NCI-H1105 (cell line): ENCODE measurements at places on chromosomes 12 and 14.

GRCh38 chr12:109925185-109925840, 25.2 kb downstream of the TCHP start:
- DNase-seq, result no peak

GRCh38 chr12:22238211-22238610, 96.3 kb downstream of the ST8SIA1 start:
- DNase-seq, result no peak

GRCh38 chr12:83018088-83018487, 331.4 kb downstream of the TMTC2 start:
- DNase-seq, result no peak

DNA sequence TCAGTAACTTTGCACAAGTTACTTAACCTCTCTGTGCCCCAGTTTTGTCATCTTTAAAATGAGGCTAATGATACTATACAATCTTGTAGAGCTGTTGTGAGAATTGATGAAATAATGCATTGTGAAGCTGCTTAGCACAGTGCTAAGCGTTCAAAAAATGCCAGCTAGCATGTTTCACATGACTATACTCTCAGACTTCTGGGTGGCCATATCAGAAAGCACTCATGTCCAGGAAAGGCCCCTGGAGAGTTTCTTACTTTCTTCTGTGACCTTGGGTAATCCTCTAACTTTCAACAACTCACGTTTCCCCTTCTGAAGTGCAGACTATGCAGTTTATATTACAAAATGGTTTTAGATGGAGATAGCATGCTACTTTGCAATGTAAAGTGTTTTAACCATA, 68.1 kb downstream of the TPH2 start:
- DNase-seq, result no peak

DNA sequence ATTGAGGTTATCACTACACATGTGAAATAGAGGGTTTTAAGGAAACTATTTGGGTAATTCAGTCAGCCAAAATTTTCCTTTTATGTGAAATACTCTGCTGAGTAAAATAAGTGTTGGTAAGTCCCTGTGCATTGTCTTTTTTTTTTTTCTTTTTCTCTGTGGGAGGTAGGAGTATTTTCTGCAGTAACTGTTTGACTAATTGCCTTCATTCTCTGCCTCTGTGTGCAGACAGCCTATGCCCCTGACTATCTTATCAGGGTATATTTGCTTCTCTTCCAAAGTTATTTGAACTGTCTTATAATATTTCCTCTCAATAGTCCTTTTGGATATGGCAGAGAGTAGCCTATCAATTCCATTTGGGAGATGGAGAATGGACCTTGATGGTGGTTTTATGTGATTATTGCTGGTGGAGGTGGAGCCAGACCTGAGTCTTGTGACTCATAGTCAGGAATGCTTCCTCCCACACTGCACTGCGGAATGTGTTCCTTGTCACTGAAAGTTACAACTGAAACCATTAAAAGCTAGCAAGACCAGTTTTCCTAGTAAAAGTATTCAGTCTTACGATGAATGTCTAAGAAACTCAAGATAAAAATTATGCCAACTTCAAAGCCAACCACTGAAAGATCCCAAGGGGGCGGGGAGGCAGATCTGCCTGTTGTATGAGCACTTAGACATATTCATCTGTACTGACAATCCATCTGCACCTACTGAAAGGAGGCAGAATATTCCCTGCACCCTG, 40.9 kb upstream of the STXBP6 start:
- no peak for DNase-seq

DNA sequence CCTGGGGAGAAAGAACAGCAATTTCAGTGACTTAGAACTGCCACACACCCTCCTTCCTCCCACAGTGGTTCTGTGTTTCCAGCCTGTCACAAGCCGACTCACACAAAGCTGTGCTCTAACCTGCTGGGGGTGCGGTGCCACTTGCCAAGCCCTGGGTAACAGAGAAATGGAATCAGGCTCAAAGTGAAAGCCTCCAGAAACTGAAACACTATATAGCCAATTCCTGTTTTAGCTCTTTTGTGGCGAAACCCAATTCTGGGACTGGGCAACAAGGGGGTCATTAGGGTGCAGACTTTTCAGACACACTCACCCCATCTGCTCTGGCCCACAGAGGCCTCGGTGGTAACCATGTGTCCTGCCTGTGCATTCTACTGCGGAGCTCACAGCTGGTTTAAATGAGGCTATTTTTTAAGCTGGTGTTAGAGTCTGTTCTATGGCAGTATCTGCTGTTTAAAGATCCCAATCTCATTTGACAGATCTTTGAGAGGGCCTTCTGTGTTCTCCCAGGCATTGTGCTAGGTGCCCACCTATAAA, 15.2 kb upstream of the ACTR6 start:
- DNase-seq, result no peak

GRCh38 chr12:122403115-122403770, 19.2 kb downstream of the CLIP1 start:
- no peak for DNase-seq

- no peak for DNase-seq
Measured at GRCh38 chr12:29463198-29463597, 34.3 kb downstream of the OVCH1 start.

- no peak for DNase-seq
Measured at GRCh38 chr14:63663428-63664341, 22.0 kb upstream of the WDR89 start.

GRCh38 chr14:84288781-84289180, 1241.2 kb upstream of the FLRT2 start:
- no peak for DNase-seq

DNA sequence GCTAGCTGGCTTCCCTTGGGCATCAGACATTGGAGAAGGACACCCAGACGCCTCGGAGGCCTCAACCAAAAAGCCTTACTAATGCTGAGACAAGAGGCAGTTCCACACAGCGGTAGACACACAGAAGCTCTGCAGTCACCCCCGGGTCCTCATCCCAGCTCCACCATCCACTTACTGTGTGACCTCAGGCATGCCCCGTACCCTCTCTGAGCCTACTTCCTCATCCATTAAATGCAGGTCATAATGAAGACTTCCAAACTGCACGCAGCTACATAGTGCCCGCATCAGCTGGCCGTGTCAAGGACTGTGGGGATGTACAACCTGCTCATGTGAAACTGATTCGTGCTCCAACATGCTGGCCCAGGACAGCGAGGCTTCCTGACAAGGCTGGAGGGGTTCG, 72.3 kb downstream of the KDM2B start:
- DNase-seq, result no peak

- no peak for DNase-seq
Measured at GRCh38 chr12:95763809-95764253, 26.7 kb downstream of the NTN4 start.

- DNase-seq, result no peak
Measured at GRCh38 chr14:76133103-76133502, 18.6 kb upstream of the GPATCH2L start.

DNA sequence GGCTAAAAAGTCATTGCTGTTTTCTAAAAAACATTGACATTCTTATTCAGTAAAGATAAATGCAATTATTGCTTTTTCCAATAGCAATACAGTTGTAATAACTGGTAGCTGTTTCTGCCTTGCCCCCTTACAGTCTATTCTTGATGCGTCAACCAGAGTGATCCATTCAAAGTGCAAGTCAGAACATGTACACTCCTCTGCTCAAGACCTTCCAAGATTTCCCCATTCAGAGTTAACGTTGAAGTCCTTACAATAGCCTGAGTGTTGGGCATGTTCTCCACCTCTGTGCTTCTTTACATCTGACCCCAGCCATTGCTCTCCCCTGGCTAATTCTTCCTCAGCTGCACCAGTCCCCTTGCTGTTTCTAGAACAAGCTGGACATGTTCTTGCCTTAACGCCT, 24.3 kb downstream of the VRK1 start:
- no peak for DNase-seq

DNA sequence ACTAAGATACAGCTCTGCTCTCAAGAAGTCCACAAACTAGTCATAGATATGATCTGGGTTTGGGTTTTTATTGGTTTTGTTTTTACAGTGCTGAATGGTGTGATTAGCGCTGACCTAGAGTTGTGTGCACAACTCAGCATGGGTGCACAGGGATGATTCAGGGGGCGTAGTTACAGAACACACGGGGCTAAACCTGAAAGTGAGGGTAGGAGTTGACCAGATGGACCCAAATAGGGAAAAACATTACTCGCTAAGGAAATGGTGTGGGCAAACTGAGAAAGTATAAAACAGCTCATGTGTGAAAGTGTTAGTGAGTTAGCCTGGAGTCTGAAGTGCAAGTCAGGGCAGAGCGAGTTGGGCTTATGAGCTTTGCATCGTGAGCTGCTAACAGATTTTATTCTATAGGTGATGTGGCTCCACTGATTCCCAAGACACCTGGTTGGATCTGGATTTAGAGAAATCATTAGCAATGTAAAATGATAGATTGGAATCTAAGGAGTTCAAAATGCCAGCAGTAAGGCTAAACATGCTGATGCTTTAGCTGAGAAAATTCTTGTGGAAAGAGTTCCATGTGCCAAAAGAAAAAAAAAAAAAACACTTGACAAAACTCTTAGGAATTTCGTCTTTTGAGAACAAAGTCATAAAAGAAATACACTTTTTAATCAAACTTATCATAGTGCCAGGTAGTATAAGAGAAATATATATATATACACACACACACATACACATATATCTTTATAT, 134.9 kb downstream of the SLC5A8 start:
- no peak for DNase-seq

- DNase-seq, result no peak
Measured at GRCh38 chr14:95756751-95757150, 42.8 kb upstream of the TCL1A start.

GRCh38 chr14:58059126-58059525, 92.9 kb downstream of the ARMH4 start:
- peak; percentile 63 for DNase-seq

DNA sequence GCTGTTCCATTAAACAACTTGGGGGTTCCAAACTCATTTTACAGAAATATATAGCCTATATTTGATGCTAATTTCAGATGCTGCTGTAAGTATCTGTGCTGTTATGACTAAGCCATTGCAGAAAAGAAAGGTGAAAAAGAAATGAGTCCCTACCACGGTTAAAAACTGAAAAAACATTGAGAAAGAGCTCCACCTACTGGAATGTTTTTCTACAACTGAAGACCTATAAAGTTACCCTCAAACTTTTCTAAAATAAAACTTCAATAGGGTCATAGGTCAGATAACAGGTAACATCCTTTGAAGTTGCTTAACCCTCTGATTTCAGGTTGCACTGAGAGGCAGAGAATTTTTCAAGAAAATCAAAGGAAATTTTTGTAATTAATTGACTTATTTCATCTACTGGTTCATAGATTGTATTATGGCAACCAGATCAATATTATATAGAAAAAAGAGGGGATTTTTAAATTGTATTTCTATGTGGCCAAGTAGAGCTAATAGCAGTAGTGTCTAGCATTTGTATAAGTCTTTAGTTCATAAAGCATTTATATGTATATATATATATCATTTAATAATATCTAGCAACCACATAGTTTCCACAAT, 279.9 kb downstream of the RPS29 start:
- DNase-seq, result peak; percentile 15

DNA sequence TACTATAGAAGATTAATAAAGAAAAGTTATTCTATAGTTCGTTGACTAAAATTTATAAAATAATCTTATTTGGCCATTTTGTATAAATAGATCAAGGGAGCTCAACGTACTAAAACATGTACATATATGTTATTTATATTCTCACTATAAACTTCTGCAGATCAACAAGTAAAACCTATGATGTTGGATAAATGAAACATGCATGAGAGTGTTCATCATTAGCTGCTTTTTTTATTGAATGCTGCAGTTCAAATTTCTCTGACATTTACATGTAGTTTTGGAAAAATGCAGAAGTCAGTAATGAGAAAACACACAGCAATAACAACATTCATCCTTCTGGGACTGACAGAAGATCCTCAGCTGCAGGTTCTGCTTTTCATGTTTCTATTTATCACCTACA, at the start of gene OR6C68:
Gene OR6C68, plus strand, starts transcription at position 301 of the 400 bp plus-strand sequence. Its CDS starts 0 bp downstream, at position 301.
- DNase-seq, result no peak

DNA sequence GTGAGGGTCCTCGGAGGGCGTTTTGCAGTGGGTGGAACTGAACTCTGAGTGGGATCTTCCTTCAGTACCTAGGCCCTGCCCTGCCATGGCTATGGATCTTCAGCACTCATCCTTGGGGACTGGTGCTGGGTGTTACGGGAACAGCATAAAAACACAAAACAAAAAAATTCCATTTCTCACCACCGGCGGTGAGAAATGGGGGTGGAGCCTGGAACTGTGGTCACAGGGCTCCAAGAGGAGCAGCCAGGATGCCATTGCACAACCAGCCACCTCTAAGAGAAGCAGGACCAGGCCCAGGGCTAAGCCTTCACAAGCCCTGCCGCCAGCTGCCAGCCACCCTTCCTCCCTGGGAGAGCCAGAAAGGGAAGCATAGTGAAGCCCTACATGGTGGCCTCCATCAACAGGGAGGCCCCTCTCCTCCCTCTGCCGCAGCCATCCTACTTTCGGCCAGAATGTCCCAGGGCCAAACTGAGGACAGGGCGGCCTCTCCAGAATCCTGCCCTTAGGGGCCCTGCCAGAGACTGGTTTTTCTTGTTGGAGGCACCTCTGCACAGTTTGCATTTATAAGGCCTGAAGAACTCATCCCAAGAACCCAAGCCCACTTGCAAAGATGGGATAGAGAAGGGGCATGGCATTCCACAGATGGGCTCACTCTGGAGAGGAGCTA, 76.5 kb downstream of the VCPKMT start:
- DNase-seq, result no peak

DNA sequence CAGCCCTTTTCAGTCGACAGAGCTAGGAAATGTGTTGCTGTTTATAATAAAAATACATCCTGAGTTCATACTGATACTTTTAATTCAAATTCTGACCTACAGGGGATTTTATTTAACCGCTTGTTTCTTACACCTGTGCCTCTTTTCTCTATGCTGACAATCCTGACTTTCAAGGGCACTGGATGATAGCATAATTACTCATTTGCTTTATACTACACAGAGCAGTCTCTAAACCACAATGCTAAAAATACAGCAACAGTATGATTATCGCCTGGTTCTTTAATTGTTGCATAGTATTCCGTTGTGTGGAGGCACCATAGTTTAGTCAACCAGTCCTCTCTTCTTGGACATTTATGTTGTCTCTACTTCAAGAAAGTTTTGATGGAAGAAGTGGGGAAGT, 372.9 kb downstream of the DPF3 start:
- no peak for DNase-seq

GRCh38 chr14:25116607-25117006, 66.7 kb upstream of the STXBP6 start:
- DNase-seq, result no peak

GRCh38 chr12:29133181-29133580, 15.9 kb upstream of the FAR2 start:
- no peak for DNase-seq

GRCh38 chr14:67982711-67983608, 163.4 kb downstream of the RAD51B start:
- DNase-seq, result no peak
